Articular chondrocyte of knee joint (primary cell): ENCODE measurements at places on chromosomes 11 and 22. TPM values are rescaled to one million over a fixed set of nuclear protein-coding genes. Genes with fewer than 3 reads are reported as not detected.

The PLET1 gene
- total RNA-seq = not detected in 2 replicates

The SLC22A12 gene
- not detected in 2 replicates for total RNA-seq

The MAPK8IP1 gene
- 8.3 and 9.0 TPM in 2 replicates for total RNA-seq

The MRGPRF gene
- total RNA-seq = 26.2 and 43.4 TPM in 2 replicates

The MYOD1 gene
- not detected in 2 replicates for total RNA-seq

The FERMT3 gene
- 1.0 and 1.2 TPM in 2 replicates for total RNA-seq

The CD81 gene
- total RNA-seq = 262 and 264 TPM in 2 replicates

The ABCC8 gene
- total RNA-seq = 0.26 and 0.54 TPM in 2 replicates

The REXO2 gene
- total RNA-seq = 197 and 207 TPM in 2 replicates

The SLC1A2 gene
- 0.39 and 1.7 TPM in 2 replicates for total RNA-seq

The FAR1 gene
- total RNA-seq = 65.8 and 75.9 TPM in 2 replicates

The CRYBB3 gene
- total RNA-seq = not detected in 2 replicates

The TP53I11 gene
- 14.4 and 22.0 TPM in 2 replicates for total RNA-seq

The DGAT2 gene
- total RNA-seq = 2.4 TPM in 2 replicates

The BATF2 gene
- 0.39 and 1.4 TPM in 2 replicates for total RNA-seq

The SLC15A3 gene
- total RNA-seq = 10.8 and 14.2 TPM in 2 replicates

The PPARA gene
- 27.0 and 29.5 TPM in 2 replicates for total RNA-seq

The C11orf97 gene
- total RNA-seq = not detected in 2 replicates

The KCNQ1 gene
- not detected in 2 replicates for total RNA-seq

The OR52B2 gene
- total RNA-seq = not detected in 2 replicates

The MMP13 gene
- 1.6 and 5.7 TPM in 2 replicates for total RNA-seq

The OR5B21 gene
- total RNA-seq = 0.22 TPM in 1 of 2 replicates, not detected in the other

The IL17REL gene
- total RNA-seq = not detected in 2 replicates

The OR4S2 gene
- not detected in 2 replicates for total RNA-seq

The LRRN4CL gene
- 20.1 and 20.6 TPM in 2 replicates for total RNA-seq

The GAL3ST1 gene
- 0.13 and 0.22 TPM in 2 replicates for total RNA-seq

The CSF2RB gene
- under 0.01 TPM in 1 of 2 replicates, not detected in the other for total RNA-seq

The LAMTOR1 gene
- 87.4 and 99.0 TPM in 2 replicates for total RNA-seq

The ZBTB16 gene
- total RNA-seq = 0.22 and 1.8 TPM in 2 replicates

The SCO2 gene
- 2.5 TPM in 2 replicates for total RNA-seq

The CBLIF gene
- not detected in 2 replicates for total RNA-seq

The NCAM1 gene
- total RNA-seq = 0.91 and 1.4 TPM in 2 replicates

The GRAMD1B gene
- total RNA-seq = 7.2 and 7.7 TPM in 2 replicates
